ENCODE measurements at places on chromosomes 11 and 22.

DNA sequence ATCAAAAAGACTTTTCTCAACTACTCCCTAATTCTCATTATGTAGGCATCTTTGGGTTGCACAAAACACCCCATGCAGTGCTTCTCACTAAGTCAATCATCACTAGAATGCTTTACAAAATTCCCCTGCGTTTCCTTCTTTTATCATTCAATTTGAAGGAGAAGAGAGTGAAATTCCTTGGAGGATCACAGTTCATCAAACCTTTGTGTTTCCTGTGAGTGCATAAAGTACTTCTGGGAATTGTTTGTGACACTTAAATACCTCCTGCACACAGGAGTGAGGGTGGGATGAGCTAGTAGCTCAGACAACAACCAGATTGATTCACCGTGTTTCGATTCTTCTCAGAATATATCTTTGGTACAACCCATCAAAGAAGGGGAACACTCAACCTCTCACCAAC lies 3.7 kb upstream of the OR5AR1 start:
- no peak for DNase-seq

DNA sequence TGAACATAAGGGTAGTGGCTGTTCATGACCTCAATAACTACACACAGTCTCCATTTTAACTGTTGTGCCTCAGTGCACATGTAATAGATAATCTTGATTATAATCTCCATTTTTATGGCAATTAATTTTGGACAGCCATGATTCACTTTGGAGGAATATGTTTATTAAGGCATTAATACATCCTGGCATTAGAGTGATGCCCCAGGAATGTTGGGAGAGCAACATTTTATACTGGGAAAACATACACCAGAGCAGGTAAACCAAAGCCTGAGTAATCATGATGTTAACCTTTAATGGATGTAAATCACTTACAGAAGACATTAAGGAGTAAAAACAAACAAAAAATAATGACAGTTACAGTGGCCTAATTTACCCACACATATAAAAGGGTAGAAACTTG lies 886.3 kb upstream of the RAG2 start:
- DNase-seq, result no peak

DNA sequence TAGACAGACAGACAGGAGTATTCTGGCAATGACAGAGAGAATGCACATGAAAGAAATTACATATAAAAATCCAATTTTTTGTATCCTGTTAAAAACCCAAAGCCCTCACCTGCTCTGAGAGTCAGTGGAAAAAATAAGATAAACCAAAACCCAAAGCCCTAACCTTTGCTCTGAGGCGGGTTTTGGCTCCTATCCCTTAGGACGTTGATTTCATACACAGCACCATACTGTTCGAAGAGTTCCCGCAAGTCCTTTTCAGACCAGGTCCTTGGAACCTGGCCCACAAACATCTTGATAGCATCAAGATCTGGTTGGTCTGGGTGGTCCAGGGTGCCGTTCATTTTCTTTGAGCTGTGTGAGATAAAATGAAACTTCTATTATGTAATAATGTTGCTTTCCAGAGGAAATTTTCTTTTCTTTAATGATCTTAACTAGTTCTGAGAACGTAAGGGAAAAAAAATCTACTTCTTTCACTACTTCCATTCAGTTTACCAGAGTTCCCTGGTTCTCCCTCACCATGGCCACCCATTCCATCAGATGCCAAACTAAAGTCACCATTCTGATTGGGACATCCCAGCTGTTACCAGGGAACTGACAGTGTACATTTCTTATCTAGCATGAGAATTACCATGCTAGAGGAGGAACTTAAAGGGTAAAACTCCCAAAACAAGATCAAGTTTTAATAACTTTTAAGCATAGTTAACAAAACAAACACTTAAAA lies 39.9 kb upstream of the RAPSN start:
- DNase-seq, result no peak

DNA sequence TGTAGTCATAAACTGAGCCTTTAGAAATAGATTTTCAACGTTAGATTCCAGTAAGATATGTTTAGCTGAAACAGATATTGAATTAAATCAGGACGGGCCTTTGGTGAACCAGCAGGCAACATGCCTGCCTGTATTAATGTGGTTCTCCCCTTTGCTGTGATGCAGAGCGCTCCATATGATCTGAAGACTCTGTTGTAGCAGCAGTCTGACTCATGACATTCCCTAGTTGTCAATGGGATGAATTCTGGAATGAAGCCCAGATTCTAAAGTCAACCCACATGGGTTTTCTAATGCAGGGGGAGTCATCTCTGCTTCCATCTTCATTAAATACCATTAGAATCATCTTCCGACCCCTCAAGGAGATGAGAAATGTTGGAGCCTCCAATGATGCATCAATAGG lies 864.5 kb downstream of the NTM start:
- no peak for DNase-seq

GRCh38 chr22:44599084-44599483 lies 101.1 kb upstream of the RTL6 start:
- no peak for DNase-seq

DNA sequence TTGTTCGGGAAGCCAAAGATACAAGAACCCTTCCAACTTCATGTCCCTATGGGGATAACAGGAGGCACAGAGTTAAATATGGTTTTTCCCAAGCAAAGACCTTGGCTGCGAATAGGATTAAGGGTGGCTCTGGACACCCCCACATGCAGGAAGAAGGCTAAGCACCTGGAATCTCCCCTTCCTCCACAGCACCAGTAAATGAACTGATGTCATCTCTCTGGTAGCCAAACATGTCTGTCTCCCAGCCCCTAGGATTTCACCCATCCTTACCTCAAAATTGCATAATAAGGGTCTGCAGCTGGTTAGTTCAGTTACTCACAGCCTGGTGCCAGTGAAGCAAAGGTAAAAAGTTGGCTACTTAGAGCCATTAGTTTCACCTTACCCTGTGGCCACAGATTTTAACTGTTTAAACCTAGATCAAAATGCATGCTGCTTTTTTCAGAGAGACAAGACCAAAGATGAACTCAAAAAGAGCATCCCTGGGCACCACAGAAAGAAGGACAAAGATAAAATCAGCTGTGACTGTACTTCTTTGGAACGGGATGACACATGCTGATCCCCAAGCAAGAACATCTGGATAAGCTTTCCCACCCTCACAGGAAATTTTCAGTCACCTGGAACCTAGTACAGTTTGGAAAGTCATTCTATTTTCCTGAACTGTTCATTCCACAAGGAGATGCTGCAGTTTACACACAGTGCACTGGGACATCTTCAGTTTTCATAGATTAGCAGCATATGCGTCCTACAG lies 77.2 kb upstream of the AKIP1 start:
- no peak for DNase-seq

DNA sequence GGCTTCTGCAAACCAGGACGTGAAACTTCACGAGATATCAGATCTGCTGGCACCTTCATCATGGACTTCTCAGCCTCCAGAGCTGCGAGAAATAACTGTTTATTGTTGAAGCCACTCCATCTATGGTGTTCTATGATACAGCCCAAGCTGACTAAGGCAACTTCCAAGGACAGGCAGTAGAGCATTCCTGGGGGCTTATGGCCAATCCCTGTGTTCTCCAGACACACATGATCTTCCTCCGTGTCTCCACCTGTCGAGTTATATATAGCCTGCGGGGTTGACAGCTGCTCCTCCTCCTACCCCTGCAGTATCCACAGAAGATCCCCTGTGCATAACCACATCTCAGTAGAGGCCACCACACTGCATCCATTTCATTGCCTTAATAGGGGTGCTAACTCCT lies 11.0 kb downstream of the TP53AIP1 start:
- no peak for DNase-seq

GRCh38 chr22:28969401-28970168 lies 86.2 kb downstream of the ZNRF3 start:
- DNase-seq, result no peak

DNA sequence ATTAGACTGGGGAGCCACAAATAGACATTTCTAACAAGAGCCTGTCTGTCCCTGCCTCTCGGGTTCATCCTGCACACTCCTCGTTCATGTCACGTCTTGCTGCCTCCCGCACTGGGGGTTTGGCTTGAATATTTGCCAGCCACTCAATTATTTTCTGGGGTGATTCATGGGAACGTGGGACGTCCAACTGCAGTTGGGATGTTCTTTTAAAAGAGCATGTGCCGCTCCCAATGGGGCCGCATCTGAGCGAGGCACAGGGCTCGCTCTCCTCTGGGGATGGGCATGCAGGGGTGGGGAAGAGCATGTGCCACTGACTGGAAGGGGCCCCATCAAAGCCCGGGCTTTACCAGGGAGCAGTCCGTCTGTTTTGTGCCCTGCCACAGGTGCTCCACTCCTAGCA lies 43.4 kb downstream of the PARVG start:
- no peak for DNase-seq
